ENCODE measurements at places on chromosomes 2 and 18.
A peak's percentile ranks its signal among the peaks of the same experiment; 100 is the strongest.

DNA sequence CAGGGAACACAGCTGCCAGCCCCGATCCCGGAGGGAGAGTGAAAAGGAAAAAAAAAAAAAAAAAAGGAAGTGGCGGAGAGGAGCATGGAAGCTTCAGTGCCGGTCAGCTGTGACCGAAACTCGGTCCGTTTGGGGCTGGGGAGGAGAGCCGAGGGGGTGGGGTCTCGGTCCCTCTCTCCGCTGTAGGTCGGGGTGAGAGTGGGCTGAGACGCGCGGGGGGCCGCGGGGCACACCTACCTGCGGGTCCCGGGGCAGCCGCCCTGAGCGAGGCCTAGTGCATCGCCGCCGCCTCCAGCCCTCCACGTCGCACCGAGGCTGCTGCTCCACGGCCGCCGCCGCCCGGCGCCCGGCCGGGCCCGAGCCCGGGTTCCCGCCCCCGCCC, 536 bp downstream of the VPS54 start:
- peak; percentile 39 for DNase-seq

- peak; percentile 53 for DNase-seq
These were observed 17.9 kb downstream of the RAB12 start for GRCh38 chr18:8627107-8627472.

DNA sequence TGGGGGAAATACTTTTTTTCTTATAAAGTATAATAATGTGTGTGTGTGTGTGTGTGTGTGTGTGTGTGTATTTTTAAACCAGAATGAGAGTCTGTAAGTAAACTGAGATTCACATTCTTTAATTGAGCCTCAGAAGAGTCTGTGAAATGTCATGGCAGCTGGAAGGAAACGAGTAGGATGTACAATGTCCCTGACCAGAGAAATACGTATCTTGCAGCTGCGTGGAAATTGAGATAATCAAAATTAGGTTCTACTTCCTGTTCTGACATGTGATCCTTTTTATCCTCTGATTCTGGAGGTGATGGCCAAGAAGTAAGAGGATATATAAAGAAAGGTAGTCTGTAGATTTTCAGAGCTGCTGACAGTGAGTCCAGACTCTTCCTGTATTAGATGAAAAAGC, 50.0 kb downstream of the SH3RF3 start:
- DNase-seq: no peak

DNA sequence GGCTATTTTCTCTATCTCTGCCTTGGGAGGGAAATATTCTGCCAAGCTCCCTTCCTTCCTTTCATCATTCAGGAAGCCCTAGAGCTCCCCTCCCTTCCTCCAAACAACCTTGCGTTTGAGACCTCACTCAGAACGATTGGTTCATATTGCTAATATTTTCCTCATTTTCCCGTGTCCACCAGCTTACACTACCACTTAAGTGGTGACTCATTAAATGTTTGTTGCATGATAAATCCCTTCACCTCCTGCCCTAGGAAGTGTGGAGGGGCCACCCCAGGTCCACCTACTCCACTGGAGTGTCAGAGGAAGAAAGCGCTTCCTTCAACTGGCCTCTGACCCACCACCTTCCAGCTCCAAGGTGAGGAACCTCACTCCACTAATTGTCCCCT, 2.3 kb upstream of the LPIN2 start:
- no peak for DNase-seq

DNA sequence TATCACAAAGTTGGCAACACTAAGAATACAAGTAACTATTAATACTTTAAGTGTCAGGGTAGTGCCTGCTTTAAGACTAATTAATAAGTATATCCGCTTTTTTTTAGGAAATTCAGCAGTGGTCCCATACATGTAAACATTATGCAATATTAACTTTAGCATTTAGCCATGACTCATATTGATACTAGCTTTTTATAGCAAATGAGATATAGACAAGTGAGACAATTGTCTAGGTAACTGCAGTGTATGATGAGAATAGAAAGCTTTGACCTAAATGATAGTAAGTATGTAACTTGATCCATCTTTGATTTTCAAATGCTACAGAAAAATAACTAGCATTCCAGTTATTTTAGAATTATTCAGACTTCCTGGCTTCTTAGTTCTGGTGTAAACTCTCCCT, 27.4 kb upstream of the VRK2 start:
- DNase-seq: no peak

DNA sequence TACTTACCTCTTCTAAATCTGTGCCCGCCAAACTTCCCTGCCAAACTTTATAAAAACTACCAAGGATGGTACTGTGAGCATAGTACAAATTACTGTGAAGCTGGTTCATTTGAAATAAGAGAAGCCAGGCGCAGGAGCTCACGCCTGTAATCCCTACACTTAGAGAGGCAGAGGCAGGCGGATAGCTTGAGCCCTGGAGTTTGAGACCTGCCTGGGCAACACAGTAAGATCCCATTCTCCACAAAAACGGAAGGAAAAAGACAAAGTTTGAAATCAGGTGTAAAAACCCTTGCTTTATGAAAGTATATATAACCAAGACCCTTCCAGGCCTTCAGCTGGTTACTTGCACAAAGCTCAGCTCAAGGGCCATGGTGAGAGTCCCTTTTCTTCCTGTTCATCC, 5.9 kb downstream of the AMMECR1L start:
- no peak for DNase-seq

- no peak for DNase-seq
These were observed at the start of gene CD302 for GRCh38 chr2:159797543-159798375. CD302 (minus strand) TSS chr2:159798208; CDS start chr2:159798198, 10 bp downstream.

GRCh38 chr2:11542275-11542819, 8.5 kb downstream of the GREB1 start:
- no peak for DNase-seq

GRCh38 chr2:224268441-224268840, 133.5 kb downstream of the FAM124B start:
- peak; percentile 39 for DNase-seq

DNA sequence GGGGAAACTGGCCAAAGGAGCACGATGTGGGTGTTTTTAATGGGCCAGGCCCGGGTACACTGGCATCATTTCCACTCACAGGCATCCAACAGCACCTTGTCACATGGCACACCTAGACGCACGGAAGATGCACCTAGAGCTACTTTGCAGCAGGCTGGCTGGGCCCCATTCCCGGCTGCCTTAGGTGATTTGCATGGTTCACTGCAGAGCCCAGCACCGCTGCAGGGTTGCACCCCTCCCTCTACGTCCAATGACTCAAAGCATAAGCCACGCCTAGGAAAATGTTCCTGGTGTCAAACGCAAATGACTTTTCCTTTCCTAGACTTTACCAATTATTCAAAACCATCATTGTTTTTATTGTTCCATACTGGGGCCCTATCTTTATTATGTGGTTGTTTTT, 222.9 kb downstream of the EIPR1 start:
- DNase-seq: peak; percentile 34

All from NCI-H526 treated with DMSO at 0.1 percent for 48 hours (cell line).